ENCODE measurements at places on chromosomes 1 and 21.
A peak's percentile ranks its signal among the peaks of the same experiment; 100 is the strongest.

GRCh38 chr1:27366411-27367159, at the start of gene MAP3K6:
Gene MAP3K6, minus strand, starts transcription at chr1:27366961. Its CDS starts 364 bp downstream, at chr1:27366597.
- DNase-seq = peak; percentile 71

DNA sequence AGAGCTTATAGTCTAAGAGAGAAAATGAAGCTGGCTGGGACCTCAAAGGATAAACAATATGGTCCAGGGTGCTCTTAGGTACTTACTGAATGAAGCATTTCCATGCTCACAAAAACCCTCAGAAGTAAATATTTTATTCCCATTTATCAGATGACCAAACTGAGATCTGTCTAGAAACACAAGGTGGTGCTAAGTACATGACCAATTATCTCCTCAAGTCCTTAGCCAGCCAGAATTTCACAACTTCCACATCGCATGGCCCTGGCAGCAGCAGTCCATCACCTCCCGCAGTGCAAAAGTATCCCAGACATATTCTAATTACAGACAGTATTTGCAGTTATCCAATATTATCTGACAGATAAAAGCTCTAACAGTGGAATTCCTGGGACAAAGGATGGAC, 321.7 kb upstream of the PROX1 start:
- no peak for DNase-seq

DNA sequence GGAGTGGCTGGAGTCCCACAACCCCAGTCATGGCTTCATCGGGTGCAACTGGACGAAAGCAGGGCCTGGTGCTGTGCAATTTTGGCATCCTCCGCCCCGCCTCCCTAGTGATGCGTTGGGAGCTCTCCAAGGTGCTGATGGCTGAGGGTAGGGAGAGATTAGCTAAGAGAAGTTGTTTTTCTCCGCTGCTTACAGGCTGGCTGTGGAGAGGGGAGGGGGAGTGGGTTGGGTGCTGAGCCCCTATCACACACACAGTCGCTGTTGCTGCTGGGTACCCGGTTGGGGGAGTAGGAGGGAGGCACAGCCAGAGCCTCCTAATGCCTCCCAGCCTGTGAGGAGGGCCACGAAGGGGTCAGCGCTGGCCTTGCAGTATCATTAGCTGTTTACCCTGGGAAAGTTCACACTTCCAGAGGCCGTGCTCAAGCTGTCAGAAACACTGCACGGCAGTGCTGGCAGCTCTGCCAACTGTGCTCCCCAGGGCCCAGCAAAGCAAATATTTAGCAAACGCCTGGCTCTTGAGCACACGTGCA, 110.0 kb downstream of the GRIK3 start:
- DNase-seq = no peak

DNA sequence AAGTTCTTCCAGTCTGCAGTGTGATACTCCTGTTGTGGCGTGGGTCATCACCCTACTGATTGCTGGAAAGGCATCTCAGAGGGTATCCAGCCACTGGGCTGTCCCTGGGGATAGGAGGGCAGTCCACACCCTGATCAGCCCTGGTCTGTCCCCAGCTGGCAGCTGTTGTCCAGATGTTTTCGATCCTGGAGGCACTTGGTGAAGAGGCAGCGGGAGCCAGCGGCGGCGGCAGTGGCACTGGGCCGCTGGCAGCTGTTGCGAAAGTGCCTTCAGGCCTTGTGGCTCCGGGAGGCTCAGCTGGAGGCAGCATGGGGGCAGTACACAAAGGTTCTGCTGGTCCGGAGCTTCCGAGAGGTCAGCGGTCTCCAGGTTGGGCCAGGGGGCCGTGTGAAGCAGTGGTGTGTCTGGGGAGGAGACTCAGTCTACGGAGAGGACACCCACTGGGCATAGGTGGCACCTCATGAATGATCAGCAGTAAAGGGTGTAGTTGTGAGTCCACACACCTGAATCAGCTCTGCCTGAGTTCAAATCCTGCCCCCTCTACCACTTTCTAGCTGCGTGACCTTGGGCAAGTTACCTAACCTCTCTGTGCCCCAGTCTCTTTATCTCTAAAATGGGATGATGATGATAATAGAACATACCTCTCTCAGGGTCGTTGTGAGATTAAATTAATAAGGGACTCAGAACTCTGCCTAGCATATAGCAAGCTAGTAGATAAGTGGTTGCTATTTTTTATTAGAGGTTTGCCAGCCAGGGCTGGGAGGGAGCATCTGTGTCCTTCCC, 6.1 kb downstream of the C1orf167 start:
- no peak for DNase-seq

- no peak for DNase-seq
Measured at GRCh38 chr1:60341274-60341673, 267.7 kb upstream of the C1orf87 start.

GRCh38 chr1:163166886-163167555, 35.7 kb downstream of the RGS5 start:
- no peak for DNase-seq

- no peak for DNase-seq
Measured at GRCh38 chr1:29315876-29316275, 79.6 kb downstream of the PTPRU start.

GRCh38 chr21:43340491-43341377, 86.2 kb downstream of the SIK1 start:
- no peak for DNase-seq

GRCh38 chr1:185517808-185518419, 200.9 kb upstream of the IVNS1ABP start:
- DNase-seq = no peak

DNA sequence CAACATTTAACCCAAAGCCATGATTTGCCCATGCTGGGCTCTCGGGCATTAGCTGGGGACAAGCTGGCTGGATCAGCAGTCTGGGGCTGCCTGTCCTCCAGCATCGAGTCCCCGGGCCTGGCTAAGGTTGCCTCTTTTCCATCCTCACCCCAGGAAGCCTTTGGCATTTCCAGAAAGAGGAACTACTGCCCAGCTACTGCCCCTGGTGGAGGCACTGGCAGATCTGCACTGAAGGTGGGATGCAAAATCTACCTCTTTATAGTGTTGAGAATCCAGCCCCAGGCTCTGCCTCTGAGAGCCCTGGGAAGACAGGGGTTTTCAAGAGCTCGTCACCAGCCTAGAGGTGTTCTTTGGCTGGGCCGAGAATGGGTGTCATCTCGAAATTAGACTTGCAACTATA, 635.9 kb downstream of the MATN1 start:
- DNase-seq = peak; percentile 19

DNA sequence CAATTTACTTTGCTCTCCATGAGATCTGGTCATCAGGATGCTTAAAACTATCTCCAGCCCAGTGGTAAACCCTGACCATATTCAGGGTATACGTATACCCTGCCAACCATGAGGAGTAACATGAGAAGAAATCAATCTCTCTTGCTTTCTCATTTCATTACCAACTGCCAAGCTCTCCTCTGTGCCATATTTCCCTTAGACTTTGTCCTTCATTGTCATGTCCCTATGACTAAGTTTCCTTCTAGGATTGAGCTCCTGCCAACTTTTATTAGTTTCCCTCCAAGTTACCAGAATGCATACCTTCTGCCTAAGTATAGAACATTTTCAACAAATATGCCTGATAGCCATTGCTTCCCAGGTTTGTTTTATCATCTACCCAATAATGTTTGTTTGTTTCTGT, 1113.9 kb upstream of the B3GALT2 start:
- DNase-seq = no peak

DNA sequence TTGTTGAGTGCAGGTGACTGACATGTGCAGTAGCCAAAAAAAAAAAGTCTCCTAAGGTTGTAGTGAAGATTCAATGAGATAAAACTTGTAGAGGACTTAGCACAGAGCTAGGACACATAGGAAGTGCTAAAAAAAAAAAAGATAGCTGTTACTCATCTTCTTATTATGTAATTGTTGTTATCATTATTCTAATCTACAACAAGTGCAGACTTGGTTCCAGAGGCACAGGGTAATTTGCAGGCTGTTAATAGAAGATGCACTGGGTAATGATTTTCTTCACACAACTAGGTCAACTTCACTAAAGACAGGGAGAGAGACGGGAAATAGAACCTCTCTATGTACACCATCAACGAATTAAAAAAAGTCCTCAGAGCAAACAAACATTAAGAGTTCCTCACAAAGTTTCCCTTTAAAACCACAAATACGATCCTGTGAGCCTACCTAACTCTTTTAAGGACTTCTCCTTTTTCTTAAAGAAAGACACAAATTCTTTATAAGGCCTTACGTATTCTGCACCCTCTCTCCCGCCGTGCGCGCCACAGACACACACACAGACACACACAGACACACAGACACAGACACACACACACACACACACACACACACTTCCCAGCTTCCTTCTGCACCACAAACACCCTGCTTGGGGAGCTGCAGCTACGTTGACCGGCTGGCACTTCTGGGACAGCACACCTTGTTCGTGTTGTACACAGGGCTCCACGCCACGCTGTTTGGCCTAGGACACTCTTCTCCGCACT, 49.8 kb upstream of the GADD45A start:
- no peak for DNase-seq

GRCh38 chr1:33791251-33791650, 72.6 kb upstream of the HMGB4 start:
- DNase-seq = no peak

DNA sequence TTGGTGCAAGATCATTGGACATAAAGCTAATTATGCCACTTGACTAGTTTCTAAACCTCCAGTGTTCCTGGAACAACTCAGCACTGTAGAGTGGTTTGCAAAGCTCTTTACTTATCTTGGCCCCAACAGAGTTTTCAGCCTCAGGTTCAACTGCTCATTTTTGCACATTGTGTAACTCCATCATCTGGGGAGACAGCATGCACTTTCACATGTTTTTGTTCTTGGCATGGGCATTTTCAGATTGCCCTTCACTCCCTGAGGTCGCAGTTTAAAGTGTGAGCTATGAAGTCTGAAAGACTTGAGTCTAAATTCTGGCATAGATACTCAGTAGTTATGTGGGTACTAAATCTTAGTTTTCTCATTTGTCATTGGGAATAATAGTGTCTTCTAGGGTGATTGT, 5.1 kb downstream of the USP16 start:
- DNase-seq = no peak

GRCh38 chr21:20996421-20997310, 1.5 kb upstream of the NCAM2 start:
- no peak for DNase-seq

DNA sequence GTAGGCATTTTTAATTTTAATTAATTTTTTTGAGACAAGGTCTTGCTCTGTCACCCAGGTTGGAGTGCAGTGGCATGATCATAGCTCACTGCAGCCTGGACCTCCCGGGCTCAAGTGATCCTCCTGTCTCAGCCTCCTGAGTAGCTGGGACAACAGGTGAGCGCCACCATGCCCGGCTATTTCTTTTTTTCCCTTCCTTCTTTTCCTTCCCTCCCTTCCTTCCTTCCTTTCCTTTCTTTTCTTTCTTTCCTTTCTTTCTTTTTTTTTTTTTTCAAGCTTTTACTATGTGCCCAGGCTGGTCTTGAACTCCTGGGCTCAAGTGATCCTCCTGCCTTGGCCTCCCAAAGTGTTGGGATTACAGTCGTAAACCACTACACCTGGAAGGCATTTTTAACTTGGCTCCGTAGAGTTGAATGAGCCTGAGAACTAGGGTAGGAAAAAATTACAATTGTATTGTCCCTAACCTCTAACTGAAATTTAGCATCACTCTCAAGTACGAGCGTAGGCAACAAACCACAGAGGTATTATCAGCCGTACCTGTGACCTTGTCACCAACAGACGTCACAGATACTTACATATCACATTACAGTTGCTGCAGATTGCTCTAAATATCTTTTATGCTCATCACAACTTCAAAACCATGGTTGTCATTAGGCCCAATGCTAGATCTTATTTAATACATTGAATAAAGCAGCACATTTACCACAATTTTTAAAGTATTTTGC, 8.0 kb downstream of the RUNX3 start:
- DNase-seq = no peak

- DNase-seq = no peak
Measured at GRCh38 chr1:210700511-210700910, 371.8 kb downstream of the HHAT start.

GRCh38 chr21:37564341-37564923, 197.9 kb downstream of the DYRK1A start:
- DNase-seq = peak; percentile 88

- DNase-seq = no peak
Measured at GRCh38 chr1:2335721-2336455, 55.5 kb downstream of the MORN1 start.

GRCh38 chr1:79198832-79199231, 192.3 kb upstream of the ADGRL4 start:
- DNase-seq = no peak

- DNase-seq = no peak
Measured at GRCh38 chr1:216057063-216057462, 366.2 kb downstream of the USH2A start.

DNA sequence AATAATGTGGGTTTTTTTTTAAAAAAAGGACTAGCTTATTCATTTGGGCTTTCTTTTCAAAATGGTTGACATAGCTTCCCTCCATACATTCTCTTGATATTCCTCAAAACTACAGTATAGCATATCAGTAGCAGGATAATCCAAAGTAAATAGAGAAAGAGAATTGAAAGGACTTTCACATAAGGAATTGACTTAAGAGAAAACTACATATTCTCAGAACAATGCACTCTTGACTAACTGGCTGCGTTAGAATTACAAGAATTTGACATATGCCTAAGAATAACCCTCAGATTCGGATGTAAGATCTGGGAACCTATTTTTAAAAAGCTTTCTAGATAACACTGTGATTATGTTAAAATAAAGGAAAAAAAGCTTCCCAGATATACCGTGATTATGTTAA, 3.1 kb downstream of the PRKAB2 start:
- no peak for DNase-seq

DNA sequence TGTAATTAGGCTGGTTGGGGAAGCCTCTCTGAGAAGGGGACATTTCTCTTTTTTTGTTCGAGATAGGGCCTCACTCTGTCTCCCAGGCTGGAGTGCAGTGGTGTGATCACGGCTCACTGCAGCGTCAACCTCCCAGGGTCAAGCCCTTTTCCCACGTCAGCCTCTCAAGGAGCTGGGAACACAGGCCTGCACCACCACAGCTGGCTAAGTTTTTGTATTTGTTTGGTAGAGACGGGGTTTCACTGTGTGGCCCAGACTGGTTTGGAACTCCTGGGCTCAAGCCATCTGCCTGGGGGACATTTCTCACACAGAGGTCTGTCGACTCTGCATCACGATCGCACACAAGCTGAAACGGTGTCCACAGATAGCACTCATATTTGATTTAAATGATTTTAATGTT, 39.7 kb downstream of the HUNK start:
- DNase-seq = no peak

All from SW 1271 (cell line).